Activated CD4-positive, alpha-beta memory T cell treated with anti-CD3 and anti-CD28 coated beads, Interleukin-2, amount 10 ng/mL, durations not matched to agents 7 days and 5 days (primary cell): ENCODE measurements at places on chromosomes 13 and 19. TPM values are rescaled to one million over a fixed set of nuclear protein-coding genes. Genes with fewer than 3 reads are reported as not detected.

DNA sequence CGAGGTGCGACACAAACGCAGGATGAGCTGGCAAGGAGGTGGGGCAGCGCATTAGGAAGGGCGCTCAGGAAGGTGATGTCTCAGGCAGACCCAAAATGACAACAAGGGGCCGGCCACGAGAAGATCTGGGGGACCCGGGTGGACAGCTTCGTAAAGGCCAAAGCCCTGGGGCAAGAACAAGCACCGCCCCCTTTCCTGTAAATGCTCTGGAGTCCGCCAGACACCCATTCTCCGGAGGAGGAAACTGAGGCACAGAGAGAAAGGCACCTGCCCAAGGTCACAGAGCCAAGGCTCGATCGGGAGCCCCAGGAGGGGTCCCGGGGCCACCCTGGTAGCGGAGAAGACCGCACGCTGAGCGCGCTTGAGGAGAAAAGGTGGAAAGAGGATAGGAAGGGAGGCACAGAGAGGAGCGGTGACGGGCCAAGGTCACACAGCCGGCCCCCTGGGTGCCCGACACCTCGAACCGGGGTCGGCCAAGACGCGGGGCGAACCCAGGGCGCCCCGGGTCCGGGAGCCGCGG lies 571 bp downstream of the SAFB2 start:
- H3K4me3 ChIP-seq = peak overlapping the region; percentile 99
- no peaks in the 10 kb centered on the region for H3K27me3 ChIP-seq
- peaks cover 61% of the 10 kb centered on the region for H3K4me1 ChIP-seq
- DNase-seq = peak; percentile 33
- H3K36me3 ChIP-seq = peaks cover 83% of the 10 kb centered on the region
- H3K27ac ChIP-seq = peak overlapping the region; percentile 96

DNA sequence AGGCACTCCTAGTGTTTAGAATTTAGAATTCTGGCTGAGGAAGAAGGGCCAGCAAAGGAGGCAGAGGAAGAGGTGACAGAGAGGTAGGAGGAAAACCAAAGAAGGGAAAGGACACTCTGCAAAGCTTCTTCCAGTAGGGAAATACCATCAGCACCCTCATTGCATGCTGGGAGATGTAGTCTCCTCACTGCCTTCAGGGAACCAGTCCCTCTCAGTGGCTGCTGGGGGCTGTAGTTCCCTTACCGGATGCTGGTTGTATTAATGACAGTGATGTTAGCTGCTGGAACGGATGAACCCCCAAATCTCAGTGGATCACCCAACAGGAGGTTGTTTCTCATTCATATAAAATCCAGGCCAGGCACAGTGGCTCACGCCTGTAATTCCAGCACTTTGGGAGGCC lies 10.1 kb downstream of the GRIN2D start:
- no peak overlapping the region for H3K4me3 ChIP-seq
- H3K4me1 ChIP-seq = peaks cover 39% of the 10 kb centered on the region
- H3K27ac ChIP-seq = peak overlapping the region; percentile 27
- H3K27me3 ChIP-seq = peaks cover 15% of the 10 kb centered on the region

ZNF304 gene
- total RNA-seq = 7.9 TPM

GRCh38 chr19:41525989-41526388 lies 50.0 kb upstream of the CEACAM21 start:
- H3K4me3 ChIP-seq = no peak overlapping the region
- peaks cover 39% of the 10 kb centered on the region for H3K27me3 ChIP-seq
- H3K4me1 ChIP-seq = peaks cover 50% of the 10 kb centered on the region
- peaks cover 16% of the 10 kb centered on the region for H3K36me3 ChIP-seq
- H3K27ac ChIP-seq = no peak overlapping the region
- DNase-seq = no peak

DNA sequence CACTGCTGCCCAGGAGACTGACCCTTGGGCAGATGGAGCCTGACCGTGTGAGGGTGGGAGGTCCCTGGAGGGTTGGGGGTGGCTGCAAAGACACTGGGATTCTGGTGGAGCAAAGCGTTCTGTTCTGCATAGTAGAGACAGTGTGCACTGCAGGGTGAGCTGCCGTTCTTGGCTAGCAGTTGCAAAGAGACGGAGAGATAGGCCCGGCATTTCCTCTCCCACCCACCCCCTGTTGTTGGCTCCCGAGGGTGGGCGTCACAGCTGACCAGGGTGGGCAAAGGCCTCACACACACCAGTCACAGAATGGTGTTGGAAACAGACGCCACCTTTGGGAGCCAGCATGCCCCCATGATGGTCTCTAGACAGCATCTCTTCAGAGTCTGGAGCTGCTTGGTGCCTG lies 11.4 kb downstream of the TMEM255B start:
- peaks cover 12% of the 10 kb centered on the region for H3K4me1 ChIP-seq
- no peak overlapping the region for H3K4me3 ChIP-seq
- H3K27me3 ChIP-seq = peaks cover 6% of the 10 kb centered on the region
- no peaks in the 10 kb centered on the region for H3K36me3 ChIP-seq

DNA sequence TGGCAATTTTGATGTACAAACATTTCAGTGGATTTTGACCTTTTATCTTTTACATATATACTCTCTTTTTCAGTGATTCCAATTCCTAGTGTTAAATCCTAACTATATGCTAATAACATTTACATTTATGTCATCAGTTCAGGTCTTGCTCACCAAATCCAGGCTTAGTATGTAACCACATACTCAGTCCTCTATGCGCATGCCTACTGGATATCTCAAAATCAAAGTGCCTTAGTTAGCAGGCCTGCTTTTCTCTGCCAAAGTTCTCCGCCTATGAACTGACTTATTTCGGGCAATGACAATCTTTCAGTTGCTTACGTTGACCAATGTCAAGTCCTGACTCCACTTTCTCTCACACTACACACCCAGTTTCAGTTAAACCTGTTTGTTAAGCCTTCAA lies 478.5 kb upstream of the SLITRK1 start:
- no peaks in the 10 kb centered on the region for H3K4me1 ChIP-seq
- H3K36me3 ChIP-seq = no peaks in the 10 kb centered on the region
- no peak overlapping the region for H3K27ac ChIP-seq
- DNase-seq = no peak
- no peak overlapping the region for H3K4me3 ChIP-seq
- no peaks in the 10 kb centered on the region for H3K27me3 ChIP-seq

CCDC169 gene
- total RNA-seq = 0.25 TPM

DNA sequence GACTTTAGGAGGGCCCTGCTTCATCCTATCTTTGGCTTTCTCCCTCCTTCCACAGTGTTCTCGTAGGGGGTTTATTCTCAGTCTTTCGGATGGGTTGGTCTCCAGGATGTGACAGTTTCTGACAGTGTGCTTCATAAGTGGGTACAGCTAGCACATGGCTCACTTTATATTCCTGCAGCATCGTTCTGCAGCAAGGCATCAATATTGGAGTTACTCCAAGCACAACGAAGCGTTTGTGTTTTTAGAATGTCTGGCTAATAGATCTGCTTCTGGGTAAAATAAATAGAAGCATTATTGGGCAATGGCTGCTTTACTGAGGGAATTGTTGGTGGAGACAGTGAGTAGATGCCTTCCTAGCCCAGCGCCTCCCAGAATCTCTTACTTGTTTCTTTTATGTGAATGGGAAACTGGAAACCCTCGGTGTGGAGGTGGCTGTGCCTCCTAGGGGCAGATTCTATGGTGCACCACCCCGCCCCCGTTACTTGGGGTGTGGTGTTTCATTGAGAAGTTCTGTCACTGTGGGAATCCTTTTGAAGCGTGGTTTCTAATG lies 2.0 kb downstream of the FARP1 start:
- no peaks in the 10 kb centered on the region for H3K36me3 ChIP-seq
- H3K27me3 ChIP-seq = peaks cover 57% of the 10 kb centered on the region
- peaks cover 11% of the 10 kb centered on the region for H3K4me1 ChIP-seq
- peak overlapping the region; percentile 48 for H3K4me3 ChIP-seq
- no peak overlapping the region for H3K27ac ChIP-seq

ATXN8OS gene
- not detected for total RNA-seq
